GM18507 (cell line): ENCODE measurements at places on chromosomes 1 and 21.

DNA sequence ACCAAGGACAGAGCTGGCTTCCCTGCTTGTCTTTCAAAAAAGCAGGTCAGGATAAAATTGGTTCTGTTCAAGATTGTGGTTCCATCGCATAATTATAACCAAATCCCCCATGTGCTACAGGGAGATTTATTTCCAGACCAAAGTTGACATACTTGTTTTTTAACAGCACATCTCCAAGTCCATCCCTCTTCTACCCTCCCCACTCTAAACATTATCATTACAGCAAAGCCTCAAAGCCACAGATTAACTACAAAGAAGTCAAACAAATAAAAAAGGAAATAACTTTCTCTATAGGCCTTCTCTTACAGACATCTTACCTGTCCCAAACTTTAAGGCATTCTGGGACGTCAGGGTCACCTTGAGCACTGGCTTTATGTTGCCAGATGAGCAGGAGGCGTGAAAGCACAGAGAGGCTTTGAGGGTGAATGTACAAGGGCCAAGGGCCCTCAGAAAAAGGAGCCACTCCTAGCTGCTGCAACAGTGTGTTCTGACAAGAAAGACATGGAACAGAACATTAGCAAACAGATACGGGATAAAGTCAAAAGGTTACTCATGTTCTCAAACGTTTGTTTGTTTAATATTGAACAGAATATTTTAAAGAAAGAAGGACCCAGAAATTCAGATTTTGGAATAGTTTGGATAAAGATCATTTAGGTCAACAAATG is 31.2 kb downstream of the UBR4 start:
- DNase-seq = no peak

DNA sequence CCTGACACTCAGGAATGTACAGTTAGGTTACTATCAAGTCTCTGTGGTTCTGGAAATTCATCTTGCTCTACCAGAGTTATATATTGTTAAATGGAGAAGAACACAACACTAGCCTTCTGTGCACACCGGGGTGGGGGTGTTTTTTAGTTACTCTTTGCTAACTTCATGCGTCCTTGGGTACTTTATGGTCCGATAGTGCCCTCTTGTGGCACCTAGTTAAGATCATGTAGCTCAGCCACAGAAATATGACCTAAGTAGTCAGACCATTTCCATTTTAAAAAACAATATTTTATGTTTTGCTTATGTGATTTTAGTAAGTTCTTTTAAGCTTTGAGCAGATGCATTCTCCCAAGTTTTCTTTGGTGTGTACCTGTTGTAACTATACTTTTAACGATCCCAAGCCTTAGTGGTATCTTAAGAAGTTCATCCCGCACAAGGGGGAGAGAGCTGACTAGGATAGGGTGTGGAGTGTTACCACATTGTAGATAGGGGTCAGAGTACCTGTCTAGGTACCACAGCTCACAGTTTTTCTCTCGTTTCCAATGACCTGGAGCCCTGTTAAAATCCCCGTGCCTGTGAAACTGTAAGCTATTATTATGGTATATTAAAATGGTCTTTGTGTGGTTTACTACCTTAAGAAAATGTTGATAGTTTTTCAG is 20.6 kb upstream of the SH3D21 start:
- peak; percentile 50 for DNase-seq

GRCh38 chr1:112264010-112264409 is 132.0 kb upstream of the CTTNBP2NL start:
- no peak for DNase-seq

- no peak for DNase-seq
These were observed 141.1 kb downstream of the TOMM20 start for GRCh38 chr1:234987415-234988154.

DNA sequence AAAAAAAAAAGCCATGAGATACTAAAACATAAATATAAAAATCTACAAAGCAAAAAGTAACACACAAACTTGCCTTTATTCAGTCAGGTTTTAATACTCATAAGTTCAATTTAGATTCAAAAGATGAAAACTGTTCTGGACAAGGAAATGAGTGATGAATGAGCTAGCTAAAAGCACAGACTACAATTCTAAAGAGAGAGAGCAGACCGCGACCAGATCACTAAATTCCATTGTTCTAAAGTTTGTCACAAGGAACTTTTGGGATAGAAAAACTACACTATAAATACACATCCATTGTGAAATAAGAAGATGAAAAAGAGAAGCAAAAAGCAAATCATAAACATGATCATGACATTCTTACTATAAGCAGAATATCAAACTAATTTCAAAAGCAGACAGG is 1.7 kb downstream of the ODF2L start:
- no peak for DNase-seq

- DNase-seq = no peak
These were observed 275.0 kb downstream of the AKT3 start for GRCh38 chr1:243575070-243575469.

DNA sequence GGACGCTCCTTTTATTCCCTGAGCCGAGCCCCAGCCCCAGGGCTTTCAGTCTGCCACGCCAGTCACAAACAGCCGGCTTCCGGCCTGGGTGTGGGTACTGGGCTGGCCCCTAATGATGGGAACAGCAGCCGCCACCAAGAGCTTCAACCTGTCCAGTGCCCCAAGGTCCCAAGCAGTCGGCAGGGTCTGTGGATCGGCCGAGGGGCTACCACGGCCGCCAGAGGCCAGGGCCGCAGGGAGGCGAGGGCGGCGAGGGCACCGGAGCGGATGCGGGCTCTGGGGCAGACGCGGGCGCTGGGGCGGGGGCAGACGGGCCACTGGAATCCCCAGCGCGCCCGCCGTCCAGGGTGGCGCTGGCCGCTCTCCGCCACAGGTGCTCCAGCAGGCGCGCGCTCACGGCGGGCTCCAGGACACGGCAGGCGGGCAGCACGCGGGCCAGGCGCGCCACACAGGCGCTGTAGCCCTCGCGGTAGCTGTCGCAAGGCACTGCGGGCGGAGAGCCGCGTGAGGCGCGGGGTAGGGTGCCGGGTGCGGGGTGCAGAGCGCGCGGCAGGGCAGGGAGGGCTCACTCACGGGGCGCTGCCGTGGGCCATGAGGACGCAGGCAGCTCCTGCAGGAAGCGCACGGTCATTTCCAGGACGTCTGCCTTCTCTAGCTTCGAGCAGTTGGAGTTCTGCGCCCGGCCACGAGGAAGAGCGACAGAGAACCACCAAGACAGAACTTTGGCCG is 887 bp downstream of the HES2 start:
- DNase-seq = no peak

DNA sequence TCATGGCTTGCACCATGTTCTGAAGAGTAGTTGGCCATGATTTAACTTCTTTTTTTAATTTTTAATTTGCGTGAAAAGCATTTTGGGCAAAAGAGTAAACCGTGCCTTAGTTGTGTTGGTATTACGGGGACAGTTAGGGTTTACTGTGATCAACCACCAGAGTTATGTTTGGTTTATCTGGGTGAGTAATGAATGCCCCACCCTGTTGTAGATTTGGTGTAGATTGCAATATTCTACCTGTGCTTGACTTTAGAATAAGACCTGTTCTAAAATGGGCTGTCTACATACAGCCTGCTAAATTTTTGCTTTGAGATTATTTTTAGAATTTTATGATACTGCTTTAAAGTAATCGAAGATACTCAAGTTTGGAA is 1.4 kb downstream of the USP25 start:
- no peak for DNase-seq

- DNase-seq = no peak
These were observed 11.2 kb downstream of the PUM1 start for GRCh38 chr1:31054349-31054748.

DNA sequence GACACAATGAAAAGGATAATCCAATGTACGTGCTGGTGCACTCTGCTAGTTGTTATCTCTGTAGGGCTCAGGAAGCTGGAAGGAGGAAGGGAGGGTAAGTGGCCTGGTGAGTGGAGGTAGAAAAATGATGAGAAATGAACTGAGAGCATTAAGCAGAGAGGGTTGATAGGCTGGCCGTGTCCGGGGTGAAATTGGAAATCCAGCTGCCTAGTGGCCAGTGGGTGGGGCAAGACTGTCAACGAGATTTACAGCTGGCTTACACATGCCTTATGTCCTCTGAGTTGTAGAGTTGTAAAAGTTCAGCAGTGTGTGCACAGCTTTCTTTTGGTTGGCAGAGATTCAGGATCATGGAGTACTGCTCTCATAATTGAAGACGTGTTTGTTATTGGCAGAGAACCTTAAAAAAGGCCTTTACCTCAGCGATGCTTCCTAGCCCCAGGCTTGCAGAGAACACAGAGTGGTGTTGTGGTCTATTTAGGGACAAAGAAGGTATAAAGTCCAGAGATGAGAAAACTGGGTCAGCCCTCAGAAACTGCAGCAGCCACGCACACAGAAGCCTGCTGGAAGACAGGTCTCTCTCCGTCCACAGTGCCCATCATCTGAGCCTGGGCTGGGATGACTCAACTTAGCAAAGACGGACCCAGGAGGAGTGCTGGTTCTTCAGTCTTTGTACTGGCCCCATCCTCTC is 132.4 kb downstream of the EDEM3 start:
- no peak for DNase-seq

DNA sequence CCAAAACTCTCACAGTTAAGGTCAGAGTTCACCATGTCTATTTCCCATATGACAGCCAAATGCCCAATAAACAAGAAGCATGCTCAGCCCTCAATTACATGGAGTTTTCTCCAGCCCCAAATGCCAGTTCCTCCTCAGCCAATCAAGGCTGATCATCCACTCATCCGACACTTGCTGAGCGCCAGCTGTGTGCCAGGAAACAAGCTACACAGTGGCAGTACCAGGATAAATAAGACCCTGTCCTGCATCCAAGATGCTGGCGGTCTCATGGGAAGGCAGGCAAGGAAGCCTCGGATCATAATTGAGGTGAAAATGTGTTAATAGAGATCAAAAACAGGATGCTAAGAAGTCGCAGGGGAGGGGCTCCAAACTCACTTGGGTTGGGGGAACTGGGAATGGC is 7.7 kb downstream of the ZBTB17 start:
- DNase-seq = no peak

- DNase-seq = no peak
These were observed 35.1 kb downstream of the AK5 start for GRCh38 chr1:77316966-77317365.

DNA sequence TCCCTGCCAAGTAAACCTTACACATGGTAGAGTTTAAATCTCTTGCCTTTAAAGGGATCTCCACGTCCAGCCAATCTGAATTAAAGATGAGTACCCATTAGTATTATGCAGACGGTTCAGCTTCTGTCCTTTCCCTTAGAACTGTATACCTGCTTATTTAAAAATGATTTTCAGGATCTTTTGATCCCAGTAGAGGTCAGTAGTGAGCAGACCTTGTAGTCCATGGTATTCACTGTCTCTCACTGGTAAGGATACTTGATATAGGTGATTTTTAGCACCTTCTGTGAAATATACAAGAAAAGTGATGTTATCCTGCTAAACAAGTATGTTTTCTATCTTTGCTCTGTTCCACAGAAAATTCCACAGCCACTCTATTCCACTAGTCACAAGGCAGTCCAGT is 1211.6 kb upstream of the ADGRL4 start:
- no peak for DNase-seq

GRCh38 chr21:33976082-33977016 is 60.7 kb upstream of the ATP5PO start:
- no peak for DNase-seq

GRCh38 chr1:18994381-18994780 is 37.9 kb upstream of the IFFO2 start:
- DNase-seq = no peak

DNA sequence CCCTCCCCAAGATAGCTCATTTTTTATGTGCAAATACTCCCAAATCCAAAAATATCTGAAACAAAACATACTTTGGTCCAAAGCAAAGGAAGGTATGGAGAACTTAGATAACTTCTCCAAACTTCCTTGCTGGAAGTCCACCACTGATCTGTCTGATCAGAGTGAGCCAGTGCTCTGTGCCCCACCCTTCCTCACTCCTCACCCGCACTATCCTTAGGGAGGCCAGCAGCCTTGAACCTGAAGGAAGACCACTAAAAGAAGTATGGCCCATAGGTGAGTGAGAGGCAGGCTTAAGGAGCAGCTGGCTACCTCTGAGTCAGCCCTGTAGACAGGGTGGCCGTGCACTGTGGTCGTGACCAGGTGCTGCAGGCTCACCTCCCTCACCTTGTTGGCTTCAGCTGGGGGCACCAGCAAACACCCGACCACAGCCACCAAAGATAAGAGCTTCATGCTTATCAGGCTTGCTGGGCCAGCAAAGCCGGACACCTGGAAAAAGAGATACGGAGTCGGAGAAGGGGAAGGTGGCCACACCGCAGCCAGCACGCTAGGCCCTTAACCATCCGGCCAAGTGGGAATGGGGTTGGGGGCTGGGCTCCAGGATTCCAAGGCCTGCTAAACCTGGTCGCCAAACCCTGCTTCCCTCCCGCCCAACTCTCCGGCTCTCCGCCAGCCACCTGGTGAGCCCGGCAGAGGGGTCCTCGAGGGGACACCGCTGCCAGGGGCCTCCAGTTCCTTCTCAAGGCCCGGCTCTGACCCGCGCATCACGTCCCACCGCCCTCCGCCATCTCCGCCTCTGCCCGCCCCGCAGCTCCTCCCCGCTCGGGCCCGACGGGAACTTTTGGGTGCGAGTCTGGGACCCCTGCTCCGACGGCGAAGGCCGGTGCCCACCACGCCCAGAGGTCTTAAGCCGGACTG is 543 bp downstream of the TMEM9 start:
- DNase-seq = peak; percentile 65

DNA sequence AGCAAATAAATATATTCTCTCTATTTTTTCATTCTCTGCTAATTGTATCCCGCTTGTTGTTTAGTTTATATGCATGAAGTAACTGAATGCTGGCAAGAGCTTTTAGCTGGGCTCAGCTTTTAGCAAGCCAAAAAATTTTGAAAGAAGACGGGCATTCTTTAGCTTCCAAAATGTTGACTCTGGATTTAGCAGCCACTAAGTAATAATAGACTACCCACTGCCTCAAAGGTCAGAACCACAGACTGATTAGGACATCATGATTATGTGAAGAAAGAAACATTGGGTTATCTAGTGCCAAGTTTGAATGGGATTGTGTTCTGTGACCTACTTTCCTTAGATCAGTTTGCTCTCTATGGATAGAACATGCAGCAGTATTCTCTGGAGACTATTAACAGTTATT is 80.3 kb upstream of the DPH5 start:
- no peak for DNase-seq

DNA sequence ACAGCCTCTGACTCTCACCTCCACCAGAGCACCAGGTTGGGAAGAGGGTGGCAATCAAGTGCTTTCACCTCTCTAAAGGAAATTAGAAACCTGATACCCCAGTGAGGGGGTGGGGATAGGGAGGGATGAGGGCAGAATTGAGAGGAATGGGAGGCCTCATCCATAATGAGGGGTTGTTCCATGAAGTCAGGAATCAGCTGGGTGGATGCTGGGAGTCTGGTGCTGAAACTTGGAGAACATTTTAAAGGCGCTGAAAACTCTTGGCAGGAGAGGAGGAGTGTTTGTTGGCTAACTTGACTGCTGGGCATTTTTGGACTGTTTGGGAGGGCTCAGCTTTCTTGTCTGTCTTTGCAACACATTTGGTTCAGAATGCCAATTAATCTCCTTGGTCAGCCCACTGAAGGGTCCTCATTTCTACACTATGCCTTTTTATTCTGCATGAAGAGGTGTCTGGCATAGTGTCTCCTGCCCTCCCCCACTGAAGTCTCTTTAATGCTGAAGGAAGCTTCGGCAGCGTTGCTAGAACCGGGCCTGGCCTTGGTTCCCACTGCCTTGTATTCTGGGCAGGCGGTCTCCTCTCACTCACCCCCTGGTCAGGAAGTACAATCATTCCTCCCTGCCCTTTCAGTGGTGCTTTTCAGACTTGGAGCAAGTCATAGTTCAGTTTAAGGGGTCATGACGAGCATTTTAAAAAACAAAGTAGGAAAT is 2.2 kb downstream of the PHGDH start:
- no peak for DNase-seq
